Upper lobe of right lung (tissue), 1 donor: ENCODE measurements at places on chromosomes 4 and X. TPM values are rescaled to one million over a fixed set of nuclear protein-coding genes. Genes with fewer than 3 reads are reported as not detected.

STS gene
- total RNA-seq, result 11.6 TPM

MAGEE1 gene
- 2.6 TPM for total RNA-seq

RNF175 gene
- total RNA-seq, result not detected

SLC35A2 gene
- total RNA-seq, result 22.6 TPM

CCDC158 gene
- total RNA-seq, result 0.64 TPM

MEPE gene
- total RNA-seq, result not detected

NKX3-2 gene
- total RNA-seq, result not detected

ZNF827 gene
- total RNA-seq, result 11.2 TPM

HSFX2 gene
- not detected for total RNA-seq

HGFAC gene
- 1.2 TPM for total RNA-seq

MAGEA8 gene
- not detected for total RNA-seq
